ENCODE measurements at places on chromosomes 13 and 19. TPM values are rescaled to one million over a fixed set of nuclear protein-coding genes. Genes with fewer than 3 reads are reported as not detected.
A peak's percentile ranks its signal among the peaks of the same experiment; 100 is the strongest.

DNA sequence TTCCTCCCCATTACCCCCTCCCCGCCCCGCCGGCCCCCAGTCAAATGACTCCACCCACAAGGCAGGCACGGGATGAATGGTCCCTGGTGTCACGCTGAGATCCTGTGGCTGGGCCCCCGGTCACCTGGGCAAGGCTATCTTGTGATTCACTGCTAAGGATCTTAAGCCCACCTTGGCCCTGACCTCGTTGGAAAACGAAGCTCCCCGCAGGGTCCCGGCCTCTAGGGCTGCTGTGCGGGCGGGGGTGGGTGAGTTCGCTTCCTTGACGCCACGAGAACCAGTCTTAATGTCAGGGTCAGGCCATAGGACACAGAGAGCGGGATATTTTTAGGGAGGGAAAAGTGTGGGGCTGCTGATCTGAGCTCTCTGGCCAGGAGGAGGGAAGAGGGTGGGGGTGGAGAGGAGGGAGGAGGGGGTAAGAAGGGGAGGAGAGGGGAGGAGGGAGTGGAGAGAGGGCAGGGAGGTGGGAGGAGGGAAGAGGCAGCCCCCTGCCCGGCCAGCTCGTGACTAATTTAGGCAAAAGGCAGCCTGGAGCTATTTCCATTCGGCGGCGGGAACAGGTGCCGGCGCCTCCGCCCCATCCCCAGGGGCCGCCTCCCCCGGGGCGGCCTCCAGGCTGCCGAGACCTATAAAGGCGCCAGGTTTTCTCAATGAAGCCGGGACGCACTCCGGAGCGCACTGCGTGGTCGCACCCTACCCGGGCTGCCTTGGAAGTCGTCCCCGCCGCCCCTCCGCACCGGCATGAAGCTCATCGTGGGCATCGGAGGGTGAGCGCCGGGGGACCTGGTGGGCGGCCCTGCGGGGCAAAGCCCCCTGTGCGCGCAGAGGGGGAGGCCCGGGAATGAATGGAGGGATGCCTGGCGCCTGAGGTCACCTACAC, at the start of gene NMRK2:
Gene NMRK2 (plus strand): TSS at position 139 of the 880 bp plus-strand sequence. CDS start 603 bp downstream, at position 742.
- DNase-seq, result no peak
- no peak within 1 kb of the TSS for H3K27ac ChIP-seq

DNA sequence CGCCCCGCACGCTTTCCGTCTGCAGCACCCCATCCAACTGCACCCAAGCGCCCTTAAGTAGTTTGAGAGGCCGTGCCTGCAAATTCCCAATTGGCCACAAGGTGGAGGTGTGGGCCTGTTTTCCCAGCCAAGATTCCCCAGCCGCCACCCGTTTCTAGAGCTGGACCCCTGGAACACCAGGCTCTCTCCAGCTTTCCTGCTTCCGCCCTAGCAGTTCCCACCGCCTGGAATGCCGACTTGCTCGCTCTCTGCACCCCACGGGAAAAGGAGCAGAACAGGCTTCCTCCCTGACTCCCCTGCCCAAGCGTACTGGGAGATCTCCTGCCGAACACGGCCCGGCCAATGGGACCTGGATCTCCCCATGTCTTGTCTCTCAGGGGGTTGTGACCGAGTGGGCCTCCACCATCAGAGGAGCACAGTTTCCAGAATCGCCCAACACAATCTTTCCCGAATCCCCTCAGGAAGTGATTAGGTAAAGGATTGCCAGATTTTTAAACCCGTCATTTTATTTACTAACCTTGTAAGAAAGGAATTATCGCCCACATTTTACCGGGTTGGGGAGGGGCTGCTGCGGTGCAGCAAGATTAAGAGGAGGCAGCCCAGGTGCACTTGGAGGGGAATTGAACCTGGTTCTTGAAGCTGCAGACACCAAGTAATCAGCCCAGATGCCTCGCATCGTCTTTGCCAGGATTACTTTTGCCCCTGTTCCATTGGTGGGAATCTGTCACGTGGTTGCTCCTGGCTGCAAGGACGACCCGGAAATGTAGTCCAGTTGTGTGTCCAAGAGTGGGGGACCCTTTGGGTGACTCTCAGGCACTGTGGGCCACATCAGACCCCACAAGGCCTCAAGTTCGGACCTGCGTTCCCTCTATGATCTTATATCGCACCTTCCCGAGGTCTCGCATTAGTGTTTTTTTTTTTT, 3.5 kb upstream of the NAPSA start:
- DNase-seq, result peak; percentile 83
- H3K36me3 ChIP-seq, result no peaks in the 10 kb centered on the region
- peak overlapping the region; percentile 84 for H3K4me3 ChIP-seq
- H3K4me1 ChIP-seq, result no peaks in the 10 kb centered on the region

DNA sequence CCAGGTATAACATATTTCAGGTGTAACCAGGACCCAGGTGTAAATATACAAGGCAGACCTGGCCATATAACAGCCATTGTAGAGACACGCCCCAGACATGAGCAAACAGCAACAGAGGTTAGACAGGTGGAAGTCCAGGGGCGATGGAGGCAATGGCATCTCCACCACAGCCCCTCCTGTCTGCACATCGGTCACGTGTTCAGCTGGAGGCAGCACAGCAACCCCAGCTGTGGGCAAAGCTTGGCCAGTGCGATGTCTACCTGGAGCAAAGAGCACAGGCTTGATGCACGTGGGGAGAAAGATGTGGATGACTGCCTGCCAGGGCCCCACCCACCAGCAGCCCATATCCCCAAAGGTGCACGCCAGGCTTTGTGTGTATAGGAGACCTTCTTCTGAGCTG, 4.4 kb downstream of the CYP4F2 start:
- H3K4me1 ChIP-seq, result no peaks in the 10 kb centered on the region
- no peaks in the 10 kb centered on the region for H3K36me3 ChIP-seq
- DNase-seq, result no peak
- H3K4me3 ChIP-seq, result no peak overlapping the region
- H3K27me3 ChIP-seq, result peaks cover 9% of the 10 kb centered on the region

DNA sequence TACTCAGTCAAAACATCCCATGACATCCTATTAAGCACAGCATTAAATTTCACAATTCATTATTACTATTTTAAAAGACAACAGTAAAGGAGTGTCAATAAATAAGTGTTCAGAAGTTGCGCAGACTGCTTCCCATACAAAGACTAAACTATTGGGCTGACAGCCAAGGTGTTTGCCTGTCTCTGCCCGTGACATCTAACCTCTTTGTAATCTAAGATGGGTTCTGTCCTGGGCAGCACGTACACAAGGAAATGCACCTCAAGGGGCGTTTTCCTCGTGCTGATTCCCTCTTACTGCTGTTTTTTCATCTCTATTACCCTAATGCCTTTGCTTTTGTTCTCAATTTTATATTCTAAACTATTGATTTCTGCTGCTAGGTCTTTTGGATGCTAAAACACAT, 216.3 kb downstream of the NHLRC3 start:
- no peak for DNase-seq
- no peak overlapping the region for H3K27ac ChIP-seq
- H3K36me3 ChIP-seq, result no peaks in the 10 kb centered on the region
- H3K4me1 ChIP-seq, result no peaks in the 10 kb centered on the region

DNA sequence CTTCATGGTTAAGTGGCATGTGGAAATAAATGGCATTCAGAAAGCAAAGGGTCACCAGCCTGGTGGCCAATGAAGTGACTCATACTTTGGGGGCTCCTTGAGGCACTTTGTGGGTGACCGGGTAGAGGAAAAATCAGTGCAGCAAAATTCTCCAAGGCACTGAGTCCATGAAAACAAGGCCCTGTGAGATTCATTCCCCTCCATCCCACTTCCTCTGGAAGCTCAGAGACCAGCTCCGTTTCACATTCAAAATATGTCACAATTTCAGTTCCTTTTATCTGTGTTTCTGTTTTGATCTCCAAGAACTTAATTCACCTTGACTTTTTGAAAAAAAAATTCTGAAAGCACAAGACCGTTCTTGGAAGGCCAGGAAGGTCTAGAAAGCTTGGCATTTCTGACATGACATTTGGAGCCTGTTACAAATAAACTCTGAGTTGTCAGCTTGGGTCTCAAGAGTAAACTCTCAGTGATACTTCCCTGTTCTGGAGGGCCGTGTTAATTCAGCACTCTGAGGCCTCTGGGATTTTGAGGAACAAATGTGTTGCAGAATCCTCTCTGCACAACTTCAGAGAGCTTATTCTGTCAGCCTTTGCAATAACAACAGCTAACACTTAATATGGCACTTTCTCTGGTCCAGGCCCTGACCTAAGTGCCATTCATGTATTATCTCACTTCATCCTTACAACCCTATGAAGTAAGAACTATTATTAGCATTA, 6.8 kb downstream of the CYSLTR2 start:
- H3K36me3 ChIP-seq, result no peaks in the 10 kb centered on the region
- H3K27me3 ChIP-seq, result no peaks in the 10 kb centered on the region

The ZNF154 gene
- 0.20 TPM for total RNA-seq

The JSRP1 gene
- total RNA-seq, result 1.1 TPM

Data from PC-9 (cell line).